ENCODE measurements at places on chromosomes 7 and 10.

GRCh38 chr7:98619450-98620321, 2.6 kb downstream of the NPTX2 start:
- no peak overlapping the region for H3K27ac ChIP-seq
- H3K36me3 ChIP-seq = no peaks in the 10 kb centered on the region
- H3K27me3 ChIP-seq = no peaks in the 10 kb centered on the region

- no peaks in the 10 kb centered on the region for H3K27me3 ChIP-seq
- H3K4me1 ChIP-seq = no peaks in the 10 kb centered on the region
- no peak overlapping the region for H3K27ac ChIP-seq
- no peak overlapping the region for H3K4me3 ChIP-seq
- no peak for DNase-seq
Measured at GRCh38 chr7:46319841-46320240, 398.8 kb upstream of the IGFBP3 start.

- no peaks in the 10 kb centered on the region for H3K36me3 ChIP-seq
- peaks cover 17% of the 10 kb centered on the region for H3K4me1 ChIP-seq
- H3K27me3 ChIP-seq = no peaks in the 10 kb centered on the region
- no peak for DNase-seq
- peak overlapping the region; percentile 99 for H3K27ac ChIP-seq
- H3K4me3 ChIP-seq = peak overlapping the region; percentile 91
Measured at GRCh38 chr10:100996678-100997359, 2.8 kb upstream of the LZTS2 start.

- no peaks in the 10 kb centered on the region for H3K36me3 ChIP-seq
- no peak overlapping the region for H3K4me3 ChIP-seq
- no peak for DNase-seq
- no peaks in the 10 kb centered on the region for H3K27me3 ChIP-seq
Measured at GRCh38 chr10:133383551-133383950, 4.5 kb downstream of the PAOX start.

GRCh38 chr7:69419934-69420333, 178.3 kb upstream of the AUTS2 start:
- no peaks in the 10 kb centered on the region for H3K27me3 ChIP-seq
- H3K27ac ChIP-seq = no peak overlapping the region
- no peak overlapping the region for H3K4me3 ChIP-seq
- H3K4me1 ChIP-seq = peaks cover 5% of the 10 kb centered on the region
- H3K36me3 ChIP-seq = no peaks in the 10 kb centered on the region

GRCh38 chr10:125423569-125423968, 259.4 kb downstream of the TEX36 start:
- H3K4me3 ChIP-seq = no peak overlapping the region
- no peaks in the 10 kb centered on the region for H3K27me3 ChIP-seq
- DNase-seq = no peak

DNA sequence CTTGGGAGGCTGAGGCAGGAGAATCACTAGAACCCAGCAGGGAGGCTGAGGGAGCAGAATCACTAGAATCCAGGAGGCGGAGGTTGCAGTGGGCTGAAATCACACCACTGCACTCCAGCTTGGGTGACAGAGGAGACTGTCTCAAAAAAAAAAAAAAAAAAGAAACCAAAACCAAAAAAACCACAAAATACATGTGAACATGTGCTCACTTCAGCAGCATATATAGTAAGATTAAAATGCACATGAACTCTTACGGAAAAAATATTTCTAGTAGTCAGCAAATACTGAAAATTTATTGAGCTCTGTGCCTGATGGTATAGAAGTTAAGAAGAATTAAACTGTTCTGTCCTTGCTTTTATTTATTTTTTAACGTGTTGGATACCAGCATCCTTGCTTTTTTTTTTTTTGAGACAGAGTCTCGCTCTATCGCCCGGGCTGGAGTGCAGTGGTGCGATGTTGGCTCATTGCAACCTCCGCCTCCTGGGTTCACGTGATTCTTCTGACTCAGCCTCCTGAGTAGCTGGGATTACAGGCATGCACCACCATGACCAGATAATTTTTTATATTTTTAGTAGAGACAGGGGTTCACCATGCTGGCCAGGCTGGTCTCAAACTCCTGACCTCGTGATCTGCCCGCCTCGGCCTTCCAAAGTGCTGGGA, 9.6 kb upstream of the ZNF487 start:
- H3K36me3 ChIP-seq = no peaks in the 10 kb centered on the region
- DNase-seq = no peak
- H3K27me3 ChIP-seq = no peaks in the 10 kb centered on the region
- H3K4me3 ChIP-seq = no peak overlapping the region
- H3K4me1 ChIP-seq = no peaks in the 10 kb centered on the region

DNA sequence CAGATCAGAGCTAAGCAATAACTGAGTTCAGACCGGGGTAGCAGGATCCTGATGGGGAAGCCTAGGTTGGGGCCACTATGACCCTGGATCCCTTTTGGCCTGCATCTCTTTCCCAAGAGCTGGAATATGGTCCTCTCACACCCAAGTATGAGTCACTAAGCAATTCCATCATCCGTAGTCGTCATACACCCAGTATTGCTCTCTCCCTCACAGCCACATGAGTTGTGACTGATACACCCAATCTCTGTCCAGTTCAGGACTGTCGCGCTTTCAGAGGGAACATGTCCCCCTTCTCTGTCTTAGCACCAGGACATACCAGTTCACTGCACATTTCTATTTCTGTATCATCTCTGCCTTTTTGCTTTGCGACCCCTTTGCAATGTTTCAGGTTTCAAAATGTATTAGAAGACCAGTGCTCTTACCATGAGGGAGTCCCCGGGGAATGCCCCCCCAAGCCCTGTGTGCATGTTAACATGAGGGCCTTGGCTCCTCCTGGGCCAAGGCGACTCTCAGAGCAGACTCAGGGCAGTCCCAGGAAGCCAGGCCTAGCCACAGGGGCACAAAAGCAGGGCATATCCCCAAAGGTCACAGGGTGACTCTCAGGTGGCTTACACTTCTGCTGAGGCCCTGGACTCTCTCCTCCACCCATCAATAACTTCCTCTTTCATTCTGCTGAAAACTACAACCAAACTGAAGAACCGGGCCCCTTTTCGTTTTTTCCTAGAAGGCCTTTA, 75.3 kb upstream of the SAMD8 start:
- no peak for DNase-seq
- no peaks in the 10 kb centered on the region for H3K36me3 ChIP-seq
- no peaks in the 10 kb centered on the region for H3K27me3 ChIP-seq
- H3K4me1 ChIP-seq = no peaks in the 10 kb centered on the region
- H3K27ac ChIP-seq = no peak overlapping the region
- H3K4me3 ChIP-seq = no peak overlapping the region

GRCh38 chr10:93115661-93116383, 42.1 kb downstream of the CYP26A1 start:
- no peaks in the 10 kb centered on the region for H3K36me3 ChIP-seq
- H3K4me3 ChIP-seq = no peak overlapping the region
- no peaks in the 10 kb centered on the region for H3K27me3 ChIP-seq
- no peak overlapping the region for H3K27ac ChIP-seq
- no peaks in the 10 kb centered on the region for H3K4me1 ChIP-seq

DNA sequence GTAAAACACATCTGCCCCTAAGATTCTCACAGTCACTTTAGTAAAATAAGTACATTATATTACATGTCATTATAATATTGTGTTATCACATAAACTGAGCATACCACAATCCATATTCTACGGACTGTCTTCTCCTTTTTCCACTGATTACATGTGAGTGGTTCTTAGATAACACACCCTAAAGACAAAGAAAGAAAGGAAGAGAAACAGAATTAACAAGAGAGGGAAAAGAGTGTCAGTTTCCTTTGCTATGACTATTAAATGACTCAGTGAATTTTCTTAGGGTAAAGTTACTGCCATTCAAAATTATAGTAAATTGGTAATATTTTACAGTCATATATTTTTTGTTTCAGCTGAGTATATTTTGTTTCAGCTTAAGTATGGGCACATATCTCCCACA, 268.3 kb downstream of the TWIST1 start:
- H3K27ac ChIP-seq = no peak overlapping the region
- no peaks in the 10 kb centered on the region for H3K36me3 ChIP-seq
- no peak overlapping the region for H3K4me3 ChIP-seq
- H3K4me1 ChIP-seq = no peaks in the 10 kb centered on the region
- H3K27me3 ChIP-seq = no peaks in the 10 kb centered on the region

GRCh38 chr10:52472406-52473146, 158.5 kb downstream of the DKK1 start:
- H3K27me3 ChIP-seq = no peaks in the 10 kb centered on the region
- DNase-seq = no peak
- no peak overlapping the region for H3K27ac ChIP-seq

GRCh38 chr10:91974960-91975359, 51.4 kb downstream of the BTAF1 start:
- no peaks in the 10 kb centered on the region for H3K27me3 ChIP-seq
- peaks cover 5% of the 10 kb centered on the region for H3K4me1 ChIP-seq
- no peaks in the 10 kb centered on the region for H3K36me3 ChIP-seq
- peak overlapping the region; percentile 13 for H3K27ac ChIP-seq

Measured in prostate gland (tissue), 2 donors.